ENCODE measurements at places on chromosomes 7 and 10.

DNA sequence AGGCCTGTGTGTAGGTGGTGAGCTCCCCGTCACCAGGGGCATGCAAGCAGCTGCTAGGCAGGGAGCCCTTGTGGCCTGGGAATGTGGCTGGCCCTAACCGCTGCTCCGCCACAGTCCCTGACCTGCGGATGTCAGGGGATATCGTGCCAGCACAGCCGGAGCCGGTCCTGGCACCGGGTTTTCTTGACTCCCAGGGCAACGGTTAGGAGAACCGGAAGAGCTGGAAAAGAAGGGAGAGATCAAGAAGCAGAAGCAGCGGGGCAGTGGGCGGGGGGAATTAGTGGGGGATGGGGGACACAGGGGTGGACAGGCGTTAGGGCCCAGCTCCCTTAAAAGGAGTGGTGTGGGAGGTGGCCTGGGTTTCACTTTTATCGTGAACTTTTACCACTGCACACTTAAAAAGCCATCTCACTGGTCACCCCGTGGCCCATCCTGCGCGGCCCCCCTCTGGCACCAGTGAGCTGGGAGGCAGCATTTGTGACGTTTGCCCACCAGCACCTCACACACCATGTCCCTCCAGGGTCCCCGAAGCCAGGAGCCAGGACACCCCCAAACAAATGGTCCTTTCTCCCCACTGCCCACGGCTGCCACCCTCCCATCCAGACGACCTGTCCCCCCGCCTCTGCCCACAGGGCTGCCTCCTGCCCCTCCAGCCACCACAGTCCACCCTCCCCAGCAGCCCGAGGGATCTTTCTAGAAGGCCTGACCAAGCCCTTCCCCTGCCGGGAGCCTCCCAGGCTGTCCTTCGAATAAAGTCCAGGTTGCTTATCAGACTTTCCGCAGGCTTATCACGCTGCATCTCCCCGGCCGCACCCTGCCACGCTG lies 1.8 kb upstream of the MICALL2 start:
- no peak for DNase-seq

GRCh38 chr7:121192834-121193233 lies 136.0 kb upstream of the WNT16 start:
- no peak for DNase-seq

- DNase-seq = no peak
Observed at GRCh38 chr10:48442090-48442808, 135.8 kb downstream of the MAPK8 start.

DNA sequence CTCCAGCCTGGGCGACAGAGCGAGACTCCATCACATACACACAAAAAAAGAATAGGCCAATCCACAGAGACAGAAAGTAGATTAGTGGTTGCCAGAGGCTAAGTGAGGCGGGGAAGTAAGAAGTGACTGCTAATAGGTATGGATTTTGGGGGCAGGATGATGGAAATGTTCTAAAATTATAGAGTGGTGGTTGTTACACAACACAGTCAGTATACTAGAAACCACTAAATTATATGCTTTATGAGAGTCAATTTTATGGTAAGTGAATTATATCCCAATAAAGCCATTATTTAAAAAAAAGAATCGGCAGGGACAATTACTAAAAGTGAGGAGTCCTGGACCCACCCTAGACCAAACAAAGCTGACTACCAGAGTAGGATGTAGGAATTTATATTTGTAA lies 24.3 kb downstream of the DENND2A start:
- no peak for DNase-seq

DNA sequence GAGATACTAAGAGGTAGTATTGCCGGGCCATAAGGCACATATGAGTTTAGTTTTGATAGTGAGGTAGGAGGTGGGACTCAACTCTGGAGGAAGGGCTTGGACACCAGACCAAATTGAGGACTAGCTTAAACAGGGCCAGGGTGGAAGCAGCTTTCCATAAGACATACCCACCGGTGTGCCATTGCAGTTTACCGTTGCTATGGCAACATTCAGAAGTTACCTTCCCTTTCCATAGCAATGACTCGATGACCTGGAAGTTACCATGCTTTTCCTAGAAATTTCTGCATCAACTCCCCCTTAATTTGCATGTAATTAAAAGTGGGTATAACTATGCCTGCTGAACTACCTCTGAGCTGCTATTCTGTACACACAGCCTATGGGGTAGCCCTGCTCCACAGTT lies 10.9 kb upstream of the SNX10 start:
- no peak for DNase-seq

GRCh38 chr10:124010563-124011131 lies 82.8 kb downstream of the CHST15 start:
- DNase-seq = no peak

GRCh38 chr10:123398180-123398591 lies 244.0 kb downstream of the BUB3 start:
- no peak for DNase-seq

DNA sequence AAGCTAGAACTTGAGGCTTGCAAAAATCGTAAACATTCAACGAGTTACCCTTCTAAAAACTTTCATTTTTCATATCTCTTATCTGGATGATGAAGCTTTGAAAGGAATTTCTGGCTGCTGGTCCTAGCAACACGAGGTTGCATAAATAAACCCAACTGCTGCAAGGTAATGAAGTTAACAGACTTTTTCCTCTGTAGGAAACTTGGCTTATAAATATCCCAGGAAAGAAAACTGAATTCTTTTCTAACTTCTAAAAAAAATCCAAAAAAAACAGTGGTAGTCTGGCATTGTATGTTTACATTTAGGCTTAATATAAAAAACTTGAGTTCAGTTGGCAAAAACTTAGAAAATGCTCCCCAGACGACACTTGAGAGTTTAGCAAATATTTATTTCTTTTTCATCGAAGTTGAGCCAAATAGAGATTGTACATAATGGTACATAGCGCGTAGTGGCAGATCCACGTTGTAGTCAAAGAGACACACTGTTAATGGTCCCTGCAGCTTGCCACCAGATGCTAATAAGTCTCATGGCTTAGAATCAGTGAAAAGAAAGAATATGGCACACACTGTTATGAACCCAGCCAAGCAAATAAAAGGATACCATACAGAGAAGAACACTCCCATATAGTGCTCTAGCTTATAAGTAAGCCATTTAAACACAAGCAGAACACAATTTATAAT lies 200.3 kb upstream of the PCLO start:
- no peak for DNase-seq

GRCh38 chr10:99555371-99555770 lies 22.6 kb downstream of the NKX2-3 start:
- DNase-seq = no peak

DNA sequence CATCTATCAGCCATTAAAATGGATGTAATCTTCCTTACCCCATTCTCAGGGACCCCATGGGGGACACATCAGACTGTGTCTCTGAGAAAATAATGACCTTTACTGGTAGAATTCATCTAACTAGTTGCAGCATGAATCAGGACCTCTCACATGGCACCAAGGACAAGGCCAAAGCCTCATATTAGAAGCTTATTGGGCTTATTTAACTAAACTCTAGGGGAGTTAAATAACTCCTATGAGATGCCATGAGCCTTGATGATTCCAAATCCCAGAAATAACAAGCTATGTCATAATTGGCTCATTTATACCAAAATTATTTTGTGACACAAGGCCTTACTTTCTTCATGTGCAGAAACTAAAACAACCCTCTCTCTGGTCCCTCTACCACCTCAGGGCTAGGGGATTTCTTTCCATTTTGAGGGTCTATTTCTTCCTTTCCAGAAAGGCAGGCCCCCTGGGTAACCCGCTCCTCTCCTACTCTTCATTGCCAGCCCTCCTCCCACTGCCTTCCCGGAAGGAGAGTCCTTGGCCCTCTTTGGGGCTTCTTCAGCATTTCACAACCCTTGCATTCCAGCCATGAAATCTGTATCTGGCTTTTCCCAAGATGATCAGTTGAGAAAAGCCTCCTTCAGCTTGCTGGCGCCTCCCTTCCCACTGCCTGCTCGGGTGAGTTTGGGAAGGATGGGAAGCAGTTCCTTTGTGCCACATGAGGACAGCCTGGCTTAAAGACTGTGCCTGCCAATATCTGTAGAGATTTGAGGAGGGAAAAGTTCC lies 41.8 kb upstream of the TRIM8 start:
- no peak for DNase-seq

- no peak for DNase-seq
Observed at GRCh38 chr7:78396210-78396609, 597.6 kb downstream of the PHTF2 start.

GRCh38 chr7:115976651-115977050 lies 53.9 kb downstream of the TFEC start:
- DNase-seq = no peak

- no peak for DNase-seq
Observed at GRCh38 chr7:82305347-82306005, 138.1 kb downstream of the CACNA2D1 start.

DNA sequence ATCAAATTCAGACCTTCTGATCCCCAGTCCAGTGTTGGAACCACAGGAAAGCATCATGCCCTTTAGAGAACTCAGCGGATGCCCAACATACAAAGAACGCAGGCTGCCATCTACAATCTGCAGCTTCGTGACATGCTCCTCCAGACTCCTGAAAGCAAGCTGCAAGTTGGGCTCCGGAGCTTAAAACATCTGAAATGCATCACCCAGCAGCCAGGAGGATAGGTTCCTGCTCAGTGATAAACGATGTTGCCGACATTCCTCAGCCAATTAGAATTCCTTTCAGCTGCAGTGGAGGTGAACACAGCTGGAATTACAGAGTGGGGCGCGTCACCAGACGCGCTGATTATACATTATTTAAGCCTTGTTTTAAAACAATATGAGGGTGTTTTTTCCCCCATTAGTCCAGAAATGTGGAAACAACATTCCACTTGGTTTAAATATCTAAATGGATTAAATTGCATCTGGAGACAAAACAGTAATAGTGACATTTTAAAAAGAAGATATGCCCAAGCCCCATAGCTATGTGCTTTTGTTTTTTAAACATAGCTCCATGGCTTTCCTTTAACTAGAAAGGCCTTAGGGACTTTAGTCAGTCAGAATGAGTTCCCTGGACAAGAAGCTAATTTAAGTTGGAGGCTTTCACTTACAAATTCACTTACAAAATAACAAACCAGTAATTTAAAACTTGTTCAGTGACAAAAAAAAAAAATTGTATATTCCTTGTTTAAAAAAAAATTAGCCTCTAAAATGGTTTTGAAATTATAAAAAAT lies 6.3 kb downstream of the SMURF1 start:
- no peak for DNase-seq

DNA sequence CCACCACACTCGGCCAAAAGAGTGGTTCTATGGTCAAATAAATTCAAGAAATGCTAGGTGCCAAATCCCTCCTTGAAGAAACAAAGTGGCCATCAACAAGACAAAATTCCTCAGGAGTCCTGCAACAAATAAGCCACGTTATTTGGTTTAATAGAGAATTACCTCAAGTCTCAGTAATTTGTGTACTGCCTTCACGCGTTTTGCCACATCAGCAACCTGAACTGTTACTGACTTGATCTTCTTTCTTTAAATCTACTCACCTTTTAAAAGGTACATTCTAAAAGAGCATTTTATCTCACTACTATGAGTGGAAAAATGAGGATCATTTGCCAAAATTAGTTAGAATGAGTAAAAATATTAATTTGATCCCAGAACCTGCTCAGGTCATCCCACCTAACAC lies 34.6 kb upstream of the LCOR start:
- DNase-seq = no peak

DNA sequence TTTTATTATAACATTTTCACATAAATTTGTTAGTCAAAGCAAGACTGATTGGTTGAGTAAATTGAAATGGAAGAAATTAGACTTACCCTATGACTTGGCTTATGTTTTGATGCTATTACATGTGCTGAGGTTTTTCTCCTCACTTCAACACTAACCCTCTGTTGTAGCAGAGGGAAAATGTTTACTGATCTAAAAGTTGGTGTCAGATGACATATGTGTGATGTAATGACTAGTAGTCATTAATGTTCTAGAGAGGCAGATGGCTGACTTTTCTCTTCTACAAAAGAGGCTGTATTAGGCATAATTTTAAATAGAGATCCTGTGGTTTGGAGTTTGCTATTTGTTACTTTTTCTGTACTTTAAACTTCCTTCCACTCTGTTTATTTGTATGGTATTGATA lies 266.0 kb downstream of the BBS9 start:
- no peak for DNase-seq

DNA sequence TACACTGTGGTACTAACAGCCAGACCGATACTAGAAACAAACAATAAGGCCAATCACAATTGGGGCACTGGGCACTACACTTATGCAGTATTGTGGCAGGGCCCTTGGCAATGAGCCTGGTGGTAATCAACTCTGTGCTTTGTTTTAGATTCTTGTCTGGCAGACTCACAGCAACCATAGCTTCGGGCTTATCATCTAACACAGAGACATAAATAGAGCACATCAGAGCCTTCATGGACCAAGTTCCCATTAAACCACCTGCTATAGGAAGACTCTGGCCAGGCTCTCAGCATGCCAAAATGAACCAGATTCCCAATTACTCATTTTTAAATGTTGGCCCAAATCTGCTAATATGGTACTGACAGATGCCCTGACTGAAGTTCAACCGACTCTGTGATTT lies 218.6 kb downstream of the DGKI start:
- no peak for DNase-seq

GRCh38 chr7:25726170-25726780 lies 425.7 kb upstream of the NFE2L3 start:
- no peak for DNase-seq

GRCh38 chr10:84195044-84195830 lies 900 bp downstream of the CDHR1 start:
- DNase-seq = no peak

DNA sequence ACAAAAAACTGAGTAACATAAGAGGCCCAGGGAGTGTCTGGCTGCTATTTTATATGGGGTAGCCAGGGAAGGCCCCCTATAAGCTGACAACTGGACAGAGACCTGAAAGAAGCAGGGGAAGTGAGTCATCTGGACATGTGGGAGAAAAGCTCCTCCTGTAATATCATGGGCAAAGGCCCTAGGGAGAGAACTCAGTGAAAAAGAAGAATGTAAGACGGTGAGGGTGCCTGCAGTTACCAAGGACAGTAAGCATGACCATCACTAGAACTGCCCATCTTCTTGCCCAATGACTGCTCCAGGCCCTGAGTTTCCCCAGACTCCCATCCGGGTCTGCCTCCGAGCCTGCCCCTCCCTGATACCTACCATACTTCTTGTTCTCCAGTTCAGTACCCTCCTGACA lies 2.3 kb downstream of the ELMO1 start:
- DNase-seq = no peak

GRCh38 chr7:139683137-139683921 lies 94.5 kb downstream of the HIPK2 start:
- no peak for DNase-seq

DNA sequence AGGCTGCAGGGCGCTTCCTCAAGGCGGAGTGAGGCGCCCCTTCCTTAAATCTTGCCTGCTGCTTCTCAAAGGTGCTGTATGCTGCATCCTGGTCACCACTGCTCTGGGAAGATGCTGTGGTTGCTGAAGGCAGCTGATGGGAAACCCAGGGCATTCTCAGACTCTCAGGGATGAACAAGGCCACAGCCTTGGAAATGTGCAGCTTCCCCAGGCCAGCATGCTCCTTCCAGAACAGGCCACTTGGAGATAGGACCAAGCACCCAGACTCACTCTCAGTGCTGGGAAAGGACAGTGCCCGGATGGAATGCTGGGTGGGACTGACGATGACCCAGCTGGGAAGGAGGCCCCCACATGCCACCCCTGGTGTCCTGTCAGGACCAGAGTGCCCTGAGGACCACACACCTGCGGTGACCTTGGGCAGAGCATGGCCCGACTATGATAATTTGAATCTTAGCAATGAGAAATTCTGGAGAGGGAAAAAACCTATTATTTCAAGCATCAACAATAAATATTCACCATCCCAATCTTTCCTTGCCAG lies 235.5 kb downstream of the TNS3 start:
- no peak for DNase-seq

Measured in CD4-positive, alpha-beta T cell treated with Interleukin-17A for 4 hours (primary cell).